Activated T-helper 9 cell treated with anti-CD3 and anti-CD28 coated beads, Interleukin-2, amount 50 U/mL, for 16 hours (primary cell): ENCODE measurements at places on chromosomes 5 and 9.

DNA sequence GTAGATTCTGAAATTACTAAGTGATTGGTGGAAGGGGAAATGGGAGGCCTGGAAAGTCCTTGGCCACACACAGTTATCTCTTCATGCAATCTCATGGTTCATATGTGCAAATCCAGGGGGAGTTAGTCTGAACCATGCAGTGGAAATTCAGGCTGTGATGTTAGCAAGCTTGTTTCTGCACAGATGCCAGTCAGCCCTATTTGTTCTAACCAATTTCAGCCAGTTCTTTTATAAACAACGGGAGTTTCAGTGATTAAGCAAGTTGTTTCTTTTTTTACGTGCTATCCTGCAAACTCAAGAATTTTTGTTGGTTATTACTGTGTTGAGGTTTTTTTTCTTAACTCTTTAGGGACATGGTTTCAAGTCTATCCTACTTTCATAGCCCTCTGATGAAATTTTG is 298.0 kb downstream of the FER start:
- no peak for DNase-seq

GRCh38 chr9:72650206-72650605 is 128.8 kb downstream of the TMC1 start:
- no peak for DNase-seq

- DNase-seq, result no peak
Observed at GRCh38 chr5:54390015-54390414, 65.5 kb upstream of the HSPB3 start.

GRCh38 chr9:119810645-119811429 is 441.6 kb upstream of the BRINP1 start:
- no peak for DNase-seq

DNA sequence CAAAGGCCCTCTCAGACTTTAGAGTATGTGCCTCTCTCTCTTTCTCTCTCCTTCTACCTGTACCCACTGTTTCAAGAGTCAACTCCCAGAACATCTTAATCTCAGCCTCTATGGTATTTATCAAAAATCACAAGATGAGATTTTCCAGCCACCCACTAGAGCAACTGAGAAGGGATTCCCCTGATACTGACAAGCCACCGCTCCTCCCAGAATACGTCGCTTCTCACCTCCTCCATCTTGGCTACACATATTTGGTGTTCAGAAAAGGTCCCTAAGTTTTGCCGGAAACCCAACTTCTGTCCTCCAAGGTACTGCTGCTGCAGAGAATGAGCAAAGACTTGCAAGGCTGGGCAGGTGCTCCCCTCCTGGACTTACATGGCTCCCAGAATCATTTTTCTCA is 6.1 kb downstream of the GARIN3 start:
- no peak for DNase-seq

DNA sequence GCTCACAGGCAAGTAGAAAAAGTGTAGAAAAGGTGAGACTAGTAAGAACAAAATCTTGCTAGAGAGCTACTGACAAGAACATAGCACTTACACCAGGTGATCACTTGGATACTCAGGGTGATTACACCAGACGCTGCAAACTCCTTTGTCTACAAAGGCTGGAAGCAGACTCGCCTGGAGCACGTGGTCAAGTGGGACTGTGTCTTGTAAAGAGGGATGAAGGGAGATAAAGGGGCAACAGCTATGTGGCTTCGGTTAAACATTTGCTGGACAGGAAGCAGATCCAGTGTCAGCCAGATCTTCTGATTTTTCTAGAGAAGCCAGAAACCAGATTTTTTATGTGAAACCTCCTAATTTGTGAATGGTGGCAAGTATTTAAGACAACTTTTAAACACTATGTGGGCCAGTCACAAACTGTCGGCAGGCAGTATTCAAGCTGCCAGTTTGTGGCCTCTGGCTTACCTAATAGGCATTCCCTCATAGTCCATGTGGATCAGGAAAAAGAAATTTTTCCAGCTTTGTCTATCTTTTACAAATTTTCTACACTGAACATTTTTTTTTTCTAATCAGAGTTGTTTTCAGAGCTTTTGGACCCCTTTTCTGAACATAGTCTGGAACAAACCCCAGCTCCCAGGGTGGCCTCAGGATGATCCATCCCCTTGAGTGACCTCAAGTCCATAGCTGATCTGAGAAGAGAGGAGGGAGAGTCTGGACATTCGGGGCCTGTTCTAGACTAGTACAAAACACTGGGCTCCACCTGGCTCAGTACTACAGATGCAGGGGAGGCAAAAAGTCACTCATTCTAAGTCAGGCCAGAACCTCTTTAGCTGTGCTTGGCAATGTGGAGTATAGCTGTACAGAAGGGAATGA is 262.9 kb downstream of the ARRDC3 start:
- no peak for DNase-seq

DNA sequence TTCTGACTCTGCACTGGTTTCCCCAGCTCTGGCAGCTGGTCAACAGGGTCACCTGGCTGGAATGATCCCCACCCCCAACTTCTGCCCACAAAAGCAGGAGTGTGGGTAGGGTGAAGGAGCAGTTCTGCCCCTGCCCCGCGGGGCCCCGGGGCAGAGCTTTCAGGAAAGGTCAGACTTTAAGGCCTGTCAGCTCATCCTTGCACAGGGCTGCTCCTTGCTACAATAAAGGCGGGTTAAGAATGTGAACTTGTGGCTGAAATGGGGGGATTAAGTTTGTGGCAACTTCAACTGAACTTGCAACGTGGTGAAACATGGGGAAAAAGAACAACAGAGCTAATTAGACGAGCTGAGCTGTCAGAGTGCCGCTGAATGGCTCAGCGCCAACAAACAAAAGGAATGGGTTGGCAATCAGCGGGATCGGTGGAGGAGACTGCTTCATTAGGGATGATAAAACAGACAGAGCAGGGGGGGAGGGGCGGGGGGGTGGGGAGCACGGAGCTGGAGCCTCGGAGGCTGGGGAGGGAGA is 50.8 kb downstream of the CRB2 start:
- no peak for DNase-seq

GRCh38 chr5:83589786-83590185 is 118.2 kb downstream of the VCAN start:
- no peak for DNase-seq

- no peak for DNase-seq
Observed at GRCh38 chr5:181259974-181260719, 796 bp downstream of the TRIM52 start.

GRCh38 chr5:33230467-33231078 is 210.2 kb upstream of the TARS1 start:
- no peak for DNase-seq
